ENCODE measurements at places on chromosomes 6 and 20.
A peak's percentile ranks its signal among the peaks of the same experiment; 100 is the strongest.

- no peak for DNase-seq
These were observed 170.2 kb downstream of the SLC24A3 start for GRCh38 chr20:19382386-19383340.

DNA sequence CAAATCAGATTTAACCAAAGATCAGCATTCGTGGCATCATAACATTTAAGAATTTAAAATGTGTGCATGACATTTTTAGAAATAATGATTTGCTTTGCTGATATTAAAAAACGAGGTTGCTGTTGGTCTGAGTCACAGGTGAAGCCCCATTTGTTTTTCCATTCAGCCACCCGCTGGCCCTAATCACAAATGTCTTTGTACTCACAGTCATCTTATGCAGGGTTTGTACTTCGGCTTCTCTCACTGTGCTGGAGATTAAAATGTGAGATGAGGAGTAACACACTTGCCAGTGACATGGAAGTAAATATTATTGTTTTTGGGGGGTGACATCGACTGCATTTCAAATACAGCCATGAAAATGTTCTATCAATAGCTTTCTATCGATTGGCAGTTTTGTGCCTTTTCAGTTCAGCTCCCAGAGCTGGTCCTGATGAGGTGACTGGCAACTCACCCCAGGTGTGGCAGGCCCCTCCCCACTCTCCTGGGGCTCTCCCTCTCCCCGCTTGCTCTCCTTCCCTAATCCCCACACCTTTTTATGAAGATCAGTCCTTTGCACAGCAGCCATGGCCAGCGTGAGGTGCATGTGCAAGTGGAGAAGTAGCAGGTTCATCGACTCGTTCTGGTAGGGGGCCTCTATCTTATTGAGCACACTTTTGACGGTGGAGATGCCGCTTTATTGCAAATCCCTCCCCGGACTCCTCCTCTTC is 58.8 kb upstream of the FUCA2 start:
- no peak for DNase-seq

GRCh38 chr6:5866547-5867051 is 140.1 kb downstream of the NRN1 start:
- DNase-seq, result no peak

- no peak for DNase-seq
These were observed 11.2 kb downstream of the PREP start for GRCh38 chr6:105391705-105392104.

DNA sequence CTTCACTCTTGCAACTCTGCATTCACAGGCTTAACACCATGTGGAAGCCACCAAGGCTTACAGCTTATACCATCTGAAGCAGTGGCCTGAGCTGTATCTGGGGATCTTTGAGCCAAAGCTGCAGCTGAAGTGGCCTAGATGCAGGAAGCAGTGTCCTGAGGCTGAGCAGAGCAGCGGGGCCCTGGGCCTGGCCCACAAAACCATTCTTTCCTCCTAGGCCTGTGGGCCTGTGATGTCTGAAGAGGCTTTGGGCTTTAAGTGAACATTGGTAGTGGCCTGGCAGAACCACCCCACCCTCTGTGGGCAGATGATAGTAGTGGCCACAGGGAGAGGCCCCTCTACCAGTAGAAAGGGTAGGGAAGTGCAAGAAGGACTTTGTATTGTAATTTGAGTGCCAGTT is 6.9 kb upstream of the PREP start:
- no peak for DNase-seq

DNA sequence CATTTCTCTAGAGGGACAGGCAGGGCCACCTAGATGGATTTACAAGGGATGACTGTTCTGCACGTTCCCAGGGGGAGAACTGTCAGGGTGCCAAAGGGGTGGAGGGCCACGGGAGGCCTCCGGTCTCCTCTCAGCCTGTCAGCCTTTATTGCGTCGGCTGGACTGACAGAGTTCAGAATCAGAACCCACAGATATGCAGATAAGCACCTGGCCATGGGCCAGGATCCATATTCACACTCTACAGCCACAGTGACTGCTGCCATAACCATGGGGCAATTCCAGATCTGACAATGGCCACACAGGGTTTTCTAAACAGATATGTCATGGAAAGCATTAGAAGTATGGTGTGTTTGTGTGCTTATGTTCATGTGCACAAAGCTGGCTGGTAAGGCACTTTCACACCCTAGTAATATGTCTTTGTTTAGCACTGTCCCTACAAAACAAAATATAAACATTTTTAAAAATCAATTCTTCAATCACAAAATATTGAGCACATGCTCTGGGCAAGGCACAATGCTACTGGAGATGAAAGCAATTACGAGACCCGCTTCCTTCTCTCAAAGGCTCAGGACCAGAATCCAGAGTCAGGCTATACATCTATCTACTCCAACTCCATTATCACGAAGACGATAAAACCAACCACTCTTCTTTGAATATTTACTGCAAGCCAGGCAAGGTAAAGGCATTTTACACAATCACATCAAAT is 29.1 kb downstream of the TRAM2 start:
- DNase-seq, result no peak

GRCh38 chr20:41334036-41334435 is 6.6 kb upstream of the LPIN3 start:
- no peak for DNase-seq

GRCh38 chr6:157756708-157757429 is 66.2 kb upstream of the SNX9 start:
- DNase-seq, result peak; percentile 76

DNA sequence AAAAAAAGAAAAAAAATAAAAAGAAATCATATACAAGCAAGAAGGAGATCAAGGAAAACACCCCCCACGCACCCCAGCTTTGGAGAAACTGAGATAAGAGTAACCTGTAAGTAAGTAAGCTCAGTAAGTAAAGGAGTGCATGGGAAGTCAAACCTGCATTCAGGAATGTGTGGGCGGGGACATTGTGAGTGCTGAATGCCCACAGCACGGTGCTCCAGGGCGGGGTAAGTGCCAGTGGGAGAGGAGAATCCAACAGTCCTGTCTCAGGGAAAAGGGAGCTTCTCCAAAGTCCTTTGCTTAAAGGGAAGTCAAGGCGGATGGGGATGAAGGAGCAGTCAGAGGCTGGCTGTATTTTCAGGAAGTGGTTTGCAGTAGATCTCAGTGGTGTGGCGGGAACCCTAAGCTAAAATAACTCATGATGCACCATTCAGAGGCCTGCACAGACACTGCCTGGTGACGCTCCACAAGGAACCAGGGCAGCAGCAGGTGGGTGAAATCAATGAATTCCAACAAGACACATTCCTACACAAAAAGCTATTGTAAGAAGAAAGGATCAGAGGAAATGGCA is 368.0 kb downstream of the QKI start:
- DNase-seq, result no peak

DNA sequence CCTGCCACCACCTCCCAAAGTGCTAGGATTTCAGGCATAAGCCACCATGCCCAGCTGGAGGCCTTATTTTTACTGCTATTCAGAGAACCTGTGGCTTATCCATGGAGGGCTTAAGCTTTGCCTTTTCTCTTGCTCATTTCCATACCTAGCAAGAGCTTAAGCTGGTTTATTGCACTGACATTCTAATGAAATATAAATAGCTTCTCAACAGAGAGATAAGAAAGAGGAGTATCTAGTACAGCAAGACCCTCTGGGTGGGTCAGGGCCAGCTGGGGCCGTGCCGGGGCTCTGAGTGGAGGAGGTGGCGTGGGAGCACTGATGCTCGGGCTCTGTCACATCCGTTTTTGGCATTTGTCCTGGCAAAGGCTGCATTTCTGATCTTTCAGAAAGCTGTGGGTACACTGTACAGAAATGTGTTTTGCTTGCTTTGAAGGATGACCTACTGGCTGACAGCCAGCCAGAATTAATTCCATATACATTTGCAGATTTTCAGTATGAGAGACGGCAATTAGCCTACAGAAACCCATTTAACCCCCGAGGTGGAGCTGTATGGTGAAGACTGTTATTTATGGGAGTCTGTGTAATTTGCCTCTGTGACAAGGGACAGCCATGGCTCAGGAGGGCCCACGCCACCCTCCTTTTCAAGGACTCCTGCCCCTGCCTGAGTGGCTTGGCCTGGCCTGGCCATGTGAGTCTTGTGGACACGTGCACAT is 181.6 kb upstream of the AKAP12 start:
- no peak for DNase-seq

DNA sequence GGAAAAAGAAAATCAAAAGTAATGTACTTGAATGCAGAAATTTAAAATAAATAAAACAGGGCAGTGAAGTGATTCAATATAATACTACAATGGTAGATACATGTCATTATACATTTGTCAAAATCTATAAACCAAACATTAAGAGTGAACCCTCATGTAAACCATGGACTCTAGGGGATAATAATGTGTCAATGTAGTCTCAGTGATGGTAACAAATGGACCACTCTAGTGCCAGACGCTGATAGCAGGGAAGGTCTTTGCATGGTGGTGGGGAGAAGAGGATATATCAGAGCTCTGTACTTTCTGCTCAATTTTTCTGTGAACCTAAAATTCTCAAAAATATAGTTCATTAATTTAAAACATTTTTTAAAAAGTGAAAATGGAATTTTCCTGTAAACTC is 19.8 kb upstream of the STXBP5 start:
- no peak for DNase-seq

- DNase-seq, result no peak
These were observed 222.2 kb upstream of the FLRT3 start for GRCh38 chr20:14559612-14560011.

DNA sequence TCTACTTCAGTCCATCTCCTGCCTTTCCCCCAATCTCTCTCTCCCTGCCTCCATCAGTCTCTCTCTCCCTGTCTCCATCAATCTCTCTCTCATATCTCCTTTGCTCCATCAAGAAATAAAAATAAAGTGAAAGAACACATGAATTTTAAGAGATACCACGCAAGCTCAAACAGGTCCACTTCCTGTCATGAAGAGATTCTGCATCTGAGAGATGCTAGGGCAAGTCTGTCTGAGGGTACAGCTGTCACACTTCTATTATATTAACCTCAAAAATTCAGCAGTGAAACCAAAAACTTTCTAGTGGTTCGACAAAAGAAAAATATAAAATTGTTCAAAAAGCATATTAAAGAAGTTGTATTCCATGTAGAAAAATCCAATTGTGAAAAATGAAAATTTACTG is 296.8 kb upstream of the RSPO3 start:
- DNase-seq, result no peak

- DNase-seq, result no peak
These were observed 31.2 kb downstream of the TGM2 start for GRCh38 chr20:38133680-38134426.

- DNase-seq, result no peak
These were observed 66.7 kb downstream of the FAM229B start for GRCh38 chr6:112153926-112154607.

DNA sequence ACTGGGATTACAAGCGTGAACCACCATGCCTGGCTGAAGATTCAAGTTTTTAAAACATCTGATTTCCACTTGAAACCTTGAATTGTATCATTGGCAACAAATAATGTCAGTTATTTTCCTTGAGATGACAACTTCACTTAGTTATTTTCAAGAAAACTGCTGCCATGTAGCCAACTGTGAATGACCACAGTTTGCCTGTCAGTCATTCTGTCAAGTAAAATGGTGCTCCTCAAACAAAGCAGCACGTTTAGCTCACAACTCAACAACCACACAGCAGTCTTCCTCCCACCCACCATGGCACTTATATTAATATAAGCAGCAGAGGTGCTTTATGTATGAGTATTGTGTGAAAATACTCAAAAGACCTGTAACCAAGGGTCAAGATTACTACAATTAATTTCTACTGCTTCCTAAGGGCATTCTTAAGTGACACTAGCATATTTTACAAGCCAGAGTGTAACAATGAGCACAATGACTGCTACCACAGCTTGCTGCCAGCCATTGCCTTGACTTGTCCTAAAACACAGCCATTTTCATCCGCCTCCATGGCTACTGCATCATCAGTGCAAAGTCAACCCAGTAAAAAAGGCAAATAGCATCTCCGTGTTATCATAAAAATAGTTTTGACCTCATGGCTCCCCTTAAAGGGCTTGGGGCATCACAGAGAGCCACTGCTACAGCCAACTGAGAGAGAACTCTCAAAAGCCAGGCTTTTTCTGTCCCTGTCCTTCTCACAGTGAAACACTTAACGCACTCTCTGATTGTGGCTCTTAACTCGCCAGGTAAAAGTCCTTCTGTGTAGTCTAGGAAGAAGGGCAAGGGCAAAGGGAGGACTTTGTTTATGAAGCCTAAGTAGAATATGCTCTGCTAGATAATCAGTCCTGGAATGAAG is 96.4 kb upstream of the TAB2 start:
- no peak for DNase-seq

DNA sequence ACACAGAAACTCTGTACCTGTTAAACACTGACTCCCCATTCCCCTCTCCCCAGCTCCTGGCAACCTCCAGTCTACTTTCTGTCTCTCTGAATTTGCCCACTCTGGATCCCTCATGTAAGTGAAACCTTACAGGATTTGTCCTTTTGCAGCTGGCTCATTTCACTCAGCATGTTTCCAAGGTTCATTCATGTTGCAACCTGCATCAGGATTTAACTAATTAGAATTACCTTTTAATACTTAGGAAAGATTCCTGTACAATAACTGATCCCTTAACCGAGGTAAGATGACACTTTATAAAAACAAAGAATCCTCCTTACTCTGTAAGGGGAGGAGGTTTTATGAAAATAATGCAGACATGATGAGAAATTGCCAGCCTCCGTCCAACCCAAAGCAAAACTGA is 113.1 kb upstream of the MTHFD1L start:
- DNase-seq, result no peak

DNA sequence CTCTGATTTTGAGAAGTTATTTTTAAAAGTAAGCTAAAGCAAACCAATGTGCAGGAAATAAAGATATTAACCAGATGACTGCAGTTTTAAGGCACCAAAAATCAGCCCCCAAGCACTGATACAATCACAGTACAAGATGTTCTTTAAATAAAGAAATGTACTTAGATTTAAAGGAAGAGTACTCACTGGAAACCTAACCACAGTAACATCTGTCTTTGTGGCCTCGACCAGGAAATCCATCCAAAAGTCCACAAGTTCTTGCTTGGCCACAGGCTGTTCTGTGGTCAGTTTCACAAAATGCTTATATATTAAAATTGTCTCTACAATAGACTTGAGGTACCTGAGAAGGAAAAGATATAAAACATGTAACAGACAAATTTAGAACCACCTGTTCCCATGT is 105.9 kb upstream of the MAP7 start:
- DNase-seq, result no peak

DNA sequence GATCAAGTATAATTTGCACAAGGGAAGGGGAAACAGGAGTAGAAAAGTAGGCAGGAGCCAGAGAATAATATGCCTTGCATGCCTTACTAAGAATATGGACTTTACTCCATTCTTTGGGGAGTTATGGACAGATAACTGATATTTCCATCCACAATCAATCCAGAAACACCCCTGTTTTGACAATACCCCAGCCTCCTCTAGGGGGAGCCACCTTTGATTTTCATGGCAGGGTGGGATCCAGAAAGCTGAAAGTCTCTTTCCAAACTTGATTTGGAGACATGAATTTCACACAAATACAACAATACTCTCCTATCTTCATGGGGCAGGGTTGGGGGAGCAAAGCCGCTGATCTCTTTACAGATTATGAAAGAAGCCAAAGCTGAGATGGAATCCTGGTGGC is 404.1 kb downstream of the FOXA2 start:
- no peak for DNase-seq

DNA sequence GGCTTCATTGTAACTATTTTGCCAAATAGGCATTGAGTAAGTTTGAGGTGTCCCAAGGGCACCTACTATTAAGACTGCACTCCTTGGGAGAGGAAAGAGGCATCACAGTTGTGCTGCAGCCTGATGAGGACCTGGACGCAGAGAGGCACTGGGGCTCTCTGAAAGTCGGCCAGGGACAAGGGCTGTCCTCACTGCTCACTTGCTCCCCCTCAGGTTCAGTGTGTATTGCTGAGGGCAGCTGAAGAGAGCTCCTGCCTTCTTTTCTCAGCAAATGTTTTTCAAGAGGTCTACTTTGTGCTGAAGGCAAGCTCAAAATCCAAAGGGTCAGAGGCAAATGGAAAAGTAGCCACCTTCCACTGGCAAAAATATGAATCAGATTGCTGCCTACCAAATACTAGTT is 331.8 kb downstream of the RIMS1 start:
- no peak for DNase-seq
